ENCODE measurements at places on chromosomes 2 and 18.

- no peak for DNase-seq
Observed at GRCh38 chr2:7825591-7826312, 856.1 kb upstream of the ID2 start.

DNA sequence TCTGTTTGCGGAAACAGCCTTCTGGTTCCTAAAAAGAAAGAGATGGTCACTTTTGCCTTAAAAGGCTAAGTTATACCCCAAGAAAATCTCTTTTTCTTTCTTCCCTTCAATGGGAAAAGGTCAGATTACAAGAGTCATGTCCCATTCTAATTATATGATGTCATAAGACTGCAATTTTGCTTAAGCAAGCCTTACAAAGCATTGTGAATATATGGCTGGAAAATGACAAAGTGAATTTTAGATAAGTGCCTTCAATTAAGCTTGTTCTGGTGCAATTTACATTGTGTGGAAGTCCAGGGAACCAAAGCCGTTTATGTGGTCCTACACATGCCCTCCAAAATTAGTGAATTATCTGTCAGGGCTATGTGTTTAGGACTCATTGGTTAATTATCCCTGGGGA, 7.6 kb upstream of the BMP10 start:
- DNase-seq, result no peak

GRCh38 chr2:169767243-169767888, 31.3 kb upstream of the SSB start:
- DNase-seq, result peak; percentile 44

- DNase-seq, result no peak
Observed at GRCh38 chr2:160794926-160795325, 301.3 kb upstream of the RBMS1 start.

- no peak for DNase-seq
Observed at GRCh38 chr2:39243469-39244123, at the start of gene CDKL4. Gene CDKL4, minus strand, starts transcription at chr2:39243970.

GRCh38 chr2:47456851-47457250, 53.9 kb downstream of the MSH2 start:
- no peak for DNase-seq

DNA sequence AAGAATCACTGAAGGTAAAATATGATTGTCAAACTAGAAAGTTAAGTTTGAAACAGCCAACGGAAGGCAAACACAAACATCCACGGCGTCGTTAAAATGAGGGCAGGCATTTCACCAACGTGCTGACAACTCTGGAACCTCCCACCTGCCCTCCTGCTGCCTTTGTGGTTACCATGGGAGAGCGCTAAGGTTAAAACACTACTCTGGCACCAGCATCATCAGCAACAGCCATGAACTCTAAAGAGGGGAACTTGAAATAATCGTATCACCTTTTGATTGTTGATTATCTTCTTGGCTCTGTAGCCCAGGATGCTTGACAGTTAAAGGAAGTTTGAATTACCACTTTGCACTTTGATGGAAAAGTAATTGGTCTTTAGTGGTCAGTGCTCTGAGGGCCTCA, 34.7 kb downstream of the CYB5A start:
- no peak for DNase-seq

GRCh38 chr18:39208729-39209128, 1643.1 kb upstream of the CELF4 start:
- DNase-seq, result no peak

DNA sequence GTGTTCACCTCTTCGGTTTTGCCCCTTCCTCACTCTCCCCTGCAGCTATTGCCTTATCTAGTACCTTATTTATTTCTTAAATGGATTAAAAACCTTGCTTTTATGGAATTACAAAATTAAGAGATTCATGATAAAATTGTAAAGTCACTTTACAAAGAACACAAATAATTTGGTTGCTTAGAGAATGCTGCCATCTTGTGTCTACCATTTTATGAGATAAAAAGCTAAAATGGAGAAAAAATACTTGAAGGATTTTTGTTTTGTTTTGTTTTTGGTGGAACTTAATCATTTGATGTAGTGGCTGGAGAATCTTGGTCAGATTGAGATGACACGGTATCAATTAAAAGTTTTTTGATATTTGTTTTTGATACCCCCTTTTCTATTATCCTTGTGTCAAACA, 69.6 kb downstream of the R3HDM1 start:
- no peak for DNase-seq

GRCh38 chr2:162490761-162491470, 147.0 kb downstream of the GCA start:
- no peak for DNase-seq

DNA sequence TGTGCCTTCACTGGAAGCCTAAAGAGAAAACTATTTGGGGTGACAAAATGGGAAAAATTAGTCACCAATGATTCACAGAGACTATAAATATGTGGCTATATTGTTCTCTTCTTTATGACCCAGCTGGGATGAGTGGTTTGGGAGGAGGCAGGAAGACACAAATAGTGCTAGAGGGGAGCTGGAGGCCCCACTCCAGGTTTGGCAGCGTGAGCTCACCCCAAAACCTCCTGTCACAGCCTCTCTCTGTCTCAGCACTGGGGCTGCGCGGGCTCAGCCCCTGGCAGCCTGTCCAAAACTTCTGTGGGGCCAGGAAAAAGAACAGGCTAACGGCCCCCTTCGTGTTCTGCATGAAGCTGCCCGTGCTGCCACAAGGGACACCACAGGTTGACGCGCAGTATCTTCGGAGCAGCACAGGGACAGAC, 73.2 kb upstream of the LCLAT1 start:
- DNase-seq, result no peak

DNA sequence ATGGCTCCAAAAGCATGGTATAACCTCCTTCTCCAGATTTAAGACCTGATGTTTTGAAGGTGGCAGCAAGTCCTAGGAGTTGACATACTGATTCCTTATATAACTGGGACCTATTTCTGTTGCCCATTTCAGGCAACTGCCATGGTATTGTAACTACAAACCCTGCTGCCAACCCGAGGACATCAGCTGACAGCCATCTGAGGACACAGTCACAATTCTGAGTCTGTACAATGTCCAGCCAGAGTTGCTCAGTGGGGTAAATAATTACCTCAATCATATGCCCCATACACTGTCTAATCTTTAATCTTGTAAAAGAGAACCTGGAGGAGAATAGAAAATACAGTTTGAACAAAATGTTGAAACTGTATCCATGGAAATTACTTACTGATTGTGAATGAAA, 8.7 kb upstream of the GAREM2 start:
- DNase-seq, result no peak

DNA sequence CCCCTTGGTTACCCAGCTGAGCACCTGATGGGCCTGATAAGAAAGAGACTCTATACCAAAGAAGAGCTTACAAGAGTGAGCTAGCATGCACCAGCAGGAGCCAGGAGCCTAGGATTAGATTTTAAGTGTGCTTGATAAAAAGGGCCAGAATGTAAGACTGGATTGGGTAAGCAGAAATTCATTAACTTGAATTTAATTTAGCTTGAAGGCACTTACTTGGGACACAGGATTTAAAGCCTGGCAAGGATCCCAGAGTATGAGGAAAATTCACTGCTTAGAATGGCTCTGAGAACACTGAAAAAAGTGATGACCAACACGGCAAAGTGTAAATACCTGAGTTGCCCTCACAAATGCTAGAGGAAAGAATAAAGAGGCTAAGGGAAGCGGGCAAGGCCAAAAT, 91.3 kb upstream of the RBBP8 start:
- DNase-seq, result no peak

DNA sequence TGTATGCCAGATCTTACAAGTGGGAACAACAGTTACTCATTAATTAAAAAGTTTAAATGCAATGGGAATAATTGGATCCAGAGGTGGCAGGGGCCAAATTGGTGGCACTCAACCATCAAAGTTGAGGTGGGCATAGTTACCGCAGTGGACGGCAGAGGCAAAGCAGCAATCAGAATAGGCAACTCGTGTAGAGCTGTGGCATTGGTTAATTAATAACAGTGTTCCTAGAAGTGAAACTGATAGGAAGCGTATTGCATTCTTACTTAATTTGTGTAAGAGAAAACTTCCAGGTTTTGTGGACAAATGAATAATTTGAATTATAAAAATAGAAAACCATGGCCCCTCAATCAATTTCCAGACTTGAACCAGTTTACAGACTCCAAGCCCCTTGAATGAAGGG, 1068.2 kb upstream of the ACVR2A start:
- DNase-seq, result no peak

GRCh38 chr2:236171181-236171679, 3.0 kb upstream of the GBX2 start:
- DNase-seq, result no peak

- no peak for DNase-seq
Observed at GRCh38 chr2:122528061-122528460, 772.6 kb downstream of the TSN start.

DNA sequence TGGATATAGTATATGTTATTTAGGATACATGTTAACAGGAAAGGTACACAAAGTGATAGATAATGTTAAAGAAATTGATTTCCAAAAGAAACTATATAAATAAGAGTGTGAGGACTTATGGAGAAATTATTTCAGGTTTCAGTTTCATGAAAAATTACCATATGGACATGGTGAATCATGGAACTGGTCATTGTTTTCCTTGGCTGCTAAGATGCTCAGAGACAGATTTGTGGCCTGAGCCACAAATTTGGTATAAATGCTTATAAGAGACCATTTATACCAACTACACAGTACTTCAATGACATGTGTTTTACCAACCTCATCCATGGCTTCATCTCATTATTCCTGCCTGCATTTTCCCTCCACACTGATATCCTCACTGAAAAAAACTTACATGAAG, 188.1 kb downstream of the FMNL2 start:
- no peak for DNase-seq

GRCh38 chr2:165793779-165794535, at the start of gene GALNT3:
Gene GALNT3, minus strand, starts transcription at chr2:165794247. Its CDS starts 23,547 bp downstream, at chr2:165770700.
- peak; percentile 23 for DNase-seq

DNA sequence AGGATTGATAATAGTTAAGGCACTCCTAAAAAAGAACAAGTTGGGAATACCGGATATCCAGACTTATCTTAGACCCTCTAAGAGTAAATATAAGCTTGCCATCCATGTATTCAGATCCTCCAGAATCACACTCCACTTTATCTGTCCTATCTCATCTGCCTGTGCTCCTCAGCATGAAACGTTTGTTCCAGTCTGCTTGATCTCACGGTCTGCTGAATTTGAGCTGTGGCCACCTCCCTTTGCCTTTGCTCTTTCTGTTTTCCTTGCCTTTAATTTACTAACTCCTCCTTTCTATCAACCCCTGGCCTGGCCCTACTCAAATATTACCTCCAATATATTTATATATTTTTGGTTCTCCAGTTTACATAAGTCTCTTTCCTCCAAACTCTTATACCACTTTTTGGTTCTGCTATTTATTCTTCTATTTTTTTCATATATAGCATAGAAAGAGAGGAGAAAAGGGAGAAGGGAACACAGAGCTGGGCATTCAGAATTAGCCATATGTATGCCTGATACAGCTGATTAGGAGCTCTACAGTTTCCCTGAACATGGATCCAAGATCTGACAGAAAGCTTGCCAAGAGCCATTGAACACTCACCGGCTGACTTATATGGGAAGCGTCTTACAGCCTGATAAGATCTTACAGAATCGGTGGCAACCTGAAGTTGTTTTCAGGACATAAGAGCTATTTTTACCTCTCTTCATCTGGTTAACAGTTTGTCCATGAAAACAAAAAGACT, 21.8 kb upstream of the DNAJC27 start:
- DNase-seq, result no peak

GRCh38 chr18:22429564-22429963, 11.8 kb upstream of the CTAGE1 start:
- DNase-seq, result no peak

All from 8988T (cell line).